Coronary artery (tissue), 2 donors: ENCODE measurements at places on chromosomes 1 and 21.

- DNase-seq, result no peak
Observed at GRCh38 chr1:224980181-224980580, 50.7 kb downstream of the DNAH14 start.

GRCh38 chr1:151606384-151606783 lies 5.5 kb upstream of the SNX27 start:
- DNase-seq, result no peak

GRCh38 chr21:42245331-42246193 lies 26.6 kb downstream of the ABCG1 start:
- DNase-seq, result no peak

DNA sequence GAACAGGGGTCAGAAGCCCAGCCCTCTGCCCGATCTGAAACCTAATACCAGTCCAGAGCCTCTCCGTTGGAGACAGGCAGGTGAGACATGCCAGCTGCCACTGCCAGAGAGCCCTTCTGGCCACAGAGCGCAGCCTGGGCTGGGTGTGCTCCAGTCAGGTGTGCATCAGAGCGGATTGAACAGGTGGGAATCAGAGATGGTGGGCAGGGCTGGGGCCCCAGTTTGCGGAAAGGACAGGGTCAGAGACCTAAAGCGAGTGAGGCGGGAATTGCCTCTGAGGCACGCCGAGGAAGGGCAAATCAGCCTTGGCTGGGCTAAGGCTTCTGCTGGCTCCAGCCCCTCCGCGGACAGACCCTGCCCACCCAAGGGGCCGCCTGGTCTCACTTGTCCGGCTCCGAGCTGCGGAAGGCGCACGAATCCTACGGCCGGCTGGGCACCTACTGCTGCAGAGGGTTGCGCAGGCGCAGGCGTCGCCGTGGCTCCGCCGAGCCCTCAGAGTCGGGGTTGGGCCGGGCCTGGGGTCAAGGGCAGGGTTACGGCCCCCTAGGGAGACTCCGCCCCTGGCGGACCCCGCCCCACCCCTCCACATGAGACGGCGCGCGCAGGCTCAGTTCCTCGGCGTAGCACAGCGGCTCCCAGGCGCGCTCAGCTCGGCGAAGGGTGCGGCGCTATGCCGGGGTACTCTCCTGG lies 10.3 kb downstream of the CPLANE2 start:
- DNase-seq, result no peak

DNA sequence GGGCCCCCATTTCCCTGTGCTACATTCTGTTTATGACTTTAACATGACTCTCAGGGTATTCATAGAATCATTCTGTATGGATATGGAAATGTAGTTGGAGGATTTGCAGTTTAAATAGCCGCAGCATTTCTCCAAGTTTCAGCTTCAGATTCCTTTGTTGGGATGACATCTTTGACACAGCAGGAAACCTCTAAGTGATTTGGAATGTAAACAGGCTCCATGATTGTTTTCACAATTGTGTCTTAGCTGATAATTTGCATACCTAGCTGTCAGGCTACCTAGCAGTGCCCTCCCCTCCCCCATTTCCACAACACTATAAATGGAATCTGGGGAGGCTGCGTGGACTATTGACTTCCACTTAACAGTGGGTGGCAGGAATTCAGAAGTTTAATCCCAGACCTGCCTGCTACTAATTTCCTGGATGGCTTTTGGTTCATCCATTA lies 290.2 kb downstream of the HLX start:
- no peak for DNase-seq

- no peak for DNase-seq
Observed at GRCh38 chr1:163874070-163874469, 552.3 kb downstream of the NUF2 start.

DNA sequence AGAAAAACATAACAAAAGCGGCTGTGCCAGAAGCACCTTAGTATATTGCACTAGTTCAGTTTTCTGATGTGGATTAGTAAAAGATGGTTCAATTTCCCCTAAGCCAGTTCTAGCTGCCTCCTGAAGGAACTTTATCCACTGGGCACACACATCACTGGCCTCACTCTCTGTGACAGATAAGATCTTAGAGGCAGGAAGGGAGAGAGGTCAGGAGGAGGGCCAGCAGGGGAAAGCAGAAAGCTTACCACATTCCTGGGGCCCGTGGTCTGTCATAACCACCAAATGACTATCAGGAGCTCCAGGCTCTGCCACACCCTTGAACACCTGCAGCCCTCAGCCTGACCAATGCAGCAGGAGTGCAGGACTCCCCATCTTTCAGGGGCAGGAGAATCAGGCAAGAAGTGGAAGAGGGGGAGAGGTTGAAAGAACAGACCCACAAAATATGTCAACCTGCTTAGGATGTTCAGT lies 37.8 kb downstream of the LRRC71 start:
- DNase-seq, result no peak

- no peak for DNase-seq
Observed at GRCh38 chr1:67919274-67920072, 86.2 kb upstream of the GNG12 start.

- DNase-seq, result no peak
Observed at GRCh38 chr1:9441451-9442133, 97.7 kb upstream of the SLC25A33 start.

- DNase-seq, result no peak
Observed at GRCh38 chr1:81672766-81673165, 128.0 kb upstream of the ADGRL2 start.

- no peak for DNase-seq
Observed at GRCh38 chr1:37517569-37517968, 3.0 kb upstream of the MEAF6 start.

GRCh38 chr1:28519946-28520725 lies 14.3 kb downstream of the RCC1 start:
- DNase-seq, result no peak

DNA sequence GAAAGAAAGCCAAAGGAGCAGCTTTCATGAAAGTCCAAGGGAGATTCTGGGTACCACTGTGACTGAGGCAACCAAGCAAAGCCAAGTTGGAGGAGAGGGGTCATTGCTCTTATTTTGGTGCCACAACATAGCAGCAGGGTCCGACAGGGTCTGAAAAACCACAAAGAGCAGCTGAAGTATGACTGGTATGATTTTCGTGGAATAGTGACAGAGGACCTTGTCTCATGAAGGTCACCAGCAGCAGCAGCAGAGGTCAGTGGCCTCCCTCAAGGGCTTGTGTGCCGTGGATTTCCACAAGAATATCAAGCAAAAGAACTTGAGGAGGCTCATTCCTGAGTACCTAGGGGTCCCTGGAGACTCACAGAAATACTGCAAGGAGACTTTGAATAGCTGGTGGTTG lies 160.9 kb upstream of the SYT6 start:
- no peak for DNase-seq

DNA sequence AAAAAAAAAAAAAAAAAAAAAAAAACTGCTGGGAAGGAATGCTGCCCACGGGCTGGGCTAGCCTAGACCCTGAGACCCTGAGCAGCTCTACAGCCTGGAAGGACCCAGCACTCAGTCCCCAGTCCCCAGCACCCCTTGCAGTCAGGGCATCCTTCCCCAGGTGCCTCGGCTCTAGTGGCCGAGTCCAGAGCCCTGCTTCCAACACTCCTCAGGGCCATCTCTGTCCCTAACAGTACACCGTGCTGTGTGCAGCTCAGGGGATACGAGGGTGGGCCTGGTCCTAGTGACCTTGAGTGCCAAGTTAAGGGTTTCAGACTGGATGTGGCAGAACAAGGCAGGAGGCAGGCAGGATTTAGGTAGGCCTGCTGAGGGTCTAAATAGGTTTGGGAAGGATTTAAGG lies 50.2 kb upstream of the LRP8 start:
- peak; percentile 21 for DNase-seq

- DNase-seq, result peak; percentile 90
Observed at GRCh38 chr1:27418326-27419185, 26.1 kb downstream of the GPR3 start.

GRCh38 chr1:57325117-57325516 lies 98.7 kb downstream of the DAB1 start:
- no peak for DNase-seq

- DNase-seq, result no peak
Observed at GRCh38 chr1:207024202-207025145, 8.1 kb downstream of the C1orf116 start.

- DNase-seq, result no peak
Observed at GRCh38 chr1:151816548-151817352, 11.5 kb upstream of the LINGO4 start.

DNA sequence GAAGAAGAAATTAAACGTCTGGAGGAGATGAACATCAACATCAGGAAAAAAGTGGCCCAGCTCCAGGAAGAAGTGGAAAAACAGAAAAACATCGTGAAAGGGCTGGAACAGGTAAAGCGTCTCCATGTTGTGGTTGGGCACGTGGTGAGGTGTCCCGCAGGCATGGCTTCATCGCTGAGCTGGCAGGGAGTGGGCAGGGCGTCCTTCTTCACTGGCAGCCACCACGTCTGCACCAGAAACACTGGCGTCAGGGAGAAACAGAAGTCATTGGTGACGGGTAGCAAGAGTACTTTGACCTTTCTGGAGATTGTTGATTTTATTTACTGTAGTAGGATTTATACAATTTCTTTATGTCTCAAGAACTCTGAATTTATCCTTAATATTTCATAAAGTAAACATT lies 59.0 kb upstream of the DIP2A start:
- no peak for DNase-seq

GRCh38 chr1:210647406-210648333 lies 319.0 kb downstream of the HHAT start:
- DNase-seq, result no peak

GRCh38 chr1:206496131-206496793 lies 11.1 kb upstream of the RASSF5 start:
- no peak for DNase-seq

- no peak for DNase-seq
Observed at GRCh38 chr1:37478890-37479254, 4.5 kb downstream of the ZC3H12A start.

GRCh38 chr1:75559800-75560199 lies 51.1 kb downstream of the SLC44A5 start:
- no peak for DNase-seq

DNA sequence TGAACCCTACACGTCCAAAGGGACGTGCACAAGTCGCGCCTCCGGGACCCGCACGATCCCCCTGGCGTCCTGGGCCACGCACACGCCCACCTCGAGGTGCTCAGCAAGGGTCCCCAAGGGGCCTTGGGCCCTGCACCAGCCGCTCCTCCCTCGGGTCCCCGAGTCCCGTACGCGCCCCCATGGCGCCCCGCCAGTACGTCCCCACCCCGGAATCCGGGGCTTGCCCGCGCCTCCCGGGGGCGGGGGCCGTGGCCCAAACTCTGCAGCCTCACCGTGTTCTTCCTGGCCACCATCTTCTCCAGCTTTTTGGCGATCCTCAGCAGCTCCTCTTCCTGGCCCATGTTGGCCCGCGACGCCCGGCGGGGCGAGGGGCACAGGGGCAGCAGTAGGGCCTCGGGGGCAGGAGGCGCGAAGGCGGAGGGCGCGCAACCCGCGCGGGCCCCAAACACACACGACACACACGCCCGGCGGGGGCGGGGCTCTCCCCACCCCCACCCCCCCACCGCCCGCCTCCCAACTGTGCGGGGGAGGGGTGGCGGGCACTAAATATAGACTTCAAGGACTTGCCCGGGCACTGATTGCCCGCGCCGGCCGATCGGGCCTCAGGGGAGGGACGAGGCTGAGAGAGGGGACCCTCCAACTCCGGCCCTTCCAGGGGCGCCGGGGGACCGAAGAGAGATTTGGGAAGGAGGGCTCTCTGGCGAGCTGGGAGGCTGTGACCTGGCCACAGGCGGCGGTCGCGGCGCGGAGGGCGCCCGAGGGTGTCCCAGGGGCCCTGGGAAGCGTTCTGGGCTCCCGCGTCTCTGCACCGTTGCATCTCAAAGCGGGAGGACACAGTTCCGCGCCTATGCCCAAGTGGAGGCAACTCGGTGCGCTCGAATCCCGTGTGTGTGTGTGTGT lies at the start of gene TCEA3:
TSS of gene TCEA3 (minus strand) at position 456 of the 900 bp plus-strand sequence. CDS start at position 341, 115 bp downstream.
- no peak for DNase-seq

DNA sequence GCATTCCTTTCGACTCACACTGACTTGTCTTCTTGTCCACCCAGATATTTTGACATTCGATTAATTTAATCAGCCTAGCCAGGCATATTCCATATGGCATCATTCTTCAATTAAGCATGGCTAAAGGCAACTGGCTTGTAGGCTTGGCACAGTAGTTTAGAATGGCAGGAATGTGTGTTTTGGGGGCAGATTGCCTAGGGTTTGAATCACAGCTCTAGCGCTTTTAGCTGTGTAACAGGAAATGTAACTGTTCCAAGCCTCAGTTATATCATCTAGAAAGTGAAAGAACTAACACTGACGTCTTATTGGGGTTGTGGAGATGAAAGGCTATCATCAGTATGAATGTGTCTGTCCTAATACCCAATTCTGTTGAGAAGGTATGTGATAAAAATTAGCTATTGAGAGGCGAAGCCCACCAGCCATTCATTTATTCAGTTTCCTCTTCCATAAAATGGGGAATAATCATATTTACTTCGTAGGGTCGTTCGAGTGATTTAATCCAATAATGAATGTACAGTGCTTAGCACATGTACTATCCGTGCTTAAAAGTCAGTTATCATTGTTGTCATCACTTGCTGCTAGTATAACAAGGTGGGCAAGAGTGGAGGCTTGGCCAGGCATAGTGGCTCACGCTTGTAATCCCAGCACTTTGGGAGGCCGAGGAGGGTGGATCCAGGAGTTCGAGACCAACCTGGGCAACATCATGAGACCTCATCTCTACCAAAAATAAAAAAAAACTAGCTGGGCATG lies 41.6 kb upstream of the GRHL3 start:
- DNase-seq, result no peak

GRCh38 chr1:154837034-154837671 lies 32.9 kb downstream of the KCNN3 start:
- no peak for DNase-seq

DNA sequence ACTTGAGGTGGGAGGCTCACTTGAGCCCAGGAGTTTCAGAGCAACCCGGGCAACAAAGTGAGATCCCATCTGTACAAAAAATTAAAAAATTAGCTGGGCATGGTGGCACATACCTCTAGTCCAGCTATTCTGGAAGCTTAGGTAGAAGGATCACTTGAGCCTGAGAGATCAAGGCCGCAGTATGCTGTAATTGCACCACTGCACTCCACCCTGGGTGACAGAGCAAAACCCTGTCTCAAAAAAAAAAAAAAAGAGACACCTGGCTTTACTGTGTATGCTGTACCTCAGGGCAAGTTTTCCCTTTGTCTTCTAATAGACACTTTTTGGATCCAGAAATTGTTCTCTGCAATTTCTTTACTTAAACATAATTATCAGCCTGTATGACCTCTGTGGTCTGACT lies 23.1 kb upstream of the RCC1 start:
- no peak for DNase-seq

GRCh38 chr1:179079113-179079761 lies 2.6 kb upstream of the TOR3A start:
- DNase-seq, result no peak

GRCh38 chr1:42730002-42730401 lies 10.0 kb downstream of the CLDN19 start:
- no peak for DNase-seq

DNA sequence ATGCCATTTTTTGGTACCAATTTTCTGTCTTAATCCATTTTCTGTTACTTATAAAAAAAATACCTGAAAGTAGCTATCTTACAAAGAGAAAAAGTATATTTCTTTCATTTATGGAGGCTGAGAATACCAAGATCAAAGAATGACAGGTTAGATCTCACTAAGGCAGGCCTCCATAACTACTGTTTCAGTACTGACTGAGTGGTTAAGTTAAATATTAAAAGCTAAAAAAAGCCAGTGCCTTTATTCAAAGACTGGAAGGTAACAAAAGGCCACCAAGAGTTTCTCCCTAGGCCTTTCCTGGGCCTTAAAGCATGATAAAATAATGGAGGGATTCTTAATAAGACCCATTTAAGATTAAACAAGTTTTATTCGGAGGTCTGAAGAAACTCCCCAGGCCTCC lies 687.7 kb upstream of the ADGRL4 start:
- DNase-seq, result no peak

- no peak for DNase-seq
Observed at GRCh38 chr1:180981596-180982387, 40.9 kb downstream of the STX6 start.
